ENCODE measurements at places on chromosomes 5 and 9. TPM values are rescaled to one million over a fixed set of nuclear protein-coding genes. Genes with fewer than 3 reads are reported as not detected.

The CCDC69 gene
- not detected for total RNA-seq

The IL12B gene
- total RNA-seq: not detected

The GPR150 gene
- total RNA-seq: not detected

The DOLPP1 gene
- total RNA-seq: 10.7 TPM

The ARID3C gene
- total RNA-seq: not detected

The FYB1 gene
- not detected for total RNA-seq

The SLIT3 gene
- total RNA-seq: 12.5 TPM

Data from Caki2 (cell line).